ENCODE measurements at places on chromosomes 7 and 10. TPM values are rescaled to one million over a fixed set of nuclear protein-coding genes. Genes with fewer than 3 reads are reported as not detected.

Gene CALML5
- not detected for total RNA-seq

DNA sequence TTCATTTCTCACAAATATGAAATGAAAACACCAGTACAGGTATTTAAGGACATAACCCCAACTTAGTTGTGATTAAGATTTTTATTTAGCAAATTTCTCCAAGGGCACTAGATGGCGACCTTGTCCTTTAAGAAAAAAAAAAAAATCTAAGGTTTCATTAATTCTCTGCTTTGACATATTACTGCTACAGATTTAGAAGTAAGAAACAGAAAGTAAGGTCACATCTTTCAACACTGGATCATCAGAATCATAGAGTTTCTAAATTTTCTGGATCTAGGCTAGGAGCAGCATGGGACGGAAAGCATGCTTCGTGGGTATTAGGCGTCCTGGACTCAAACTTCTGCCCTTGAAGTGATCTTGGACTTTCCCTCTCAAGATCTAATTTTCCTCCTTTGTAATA is 85.5 kb upstream of the PRKG1 start:
- no peak for DNase-seq
- no peak overlapping the region for H3K4me3 ChIP-seq
- no peak overlapping the region for H3K27ac ChIP-seq
- no peaks in the 10 kb centered on the region for H3K36me3 ChIP-seq
- H3K27me3 ChIP-seq: peaks cover 51% of the 10 kb centered on the region
- H3K4me1 ChIP-seq: no peaks in the 10 kb centered on the region

- H3K4me3 ChIP-seq: no peak overlapping the region
- no peaks in the 10 kb centered on the region for H3K27me3 ChIP-seq
- no peaks in the 10 kb centered on the region for H3K4me1 ChIP-seq
- H3K36me3 ChIP-seq: no peaks in the 10 kb centered on the region
- no peak for DNase-seq
- no peak overlapping the region for H3K27ac ChIP-seq
Measured at GRCh38 chr10:9796564-9796963, 1221.1 kb upstream of the CELF2 start.

DNA sequence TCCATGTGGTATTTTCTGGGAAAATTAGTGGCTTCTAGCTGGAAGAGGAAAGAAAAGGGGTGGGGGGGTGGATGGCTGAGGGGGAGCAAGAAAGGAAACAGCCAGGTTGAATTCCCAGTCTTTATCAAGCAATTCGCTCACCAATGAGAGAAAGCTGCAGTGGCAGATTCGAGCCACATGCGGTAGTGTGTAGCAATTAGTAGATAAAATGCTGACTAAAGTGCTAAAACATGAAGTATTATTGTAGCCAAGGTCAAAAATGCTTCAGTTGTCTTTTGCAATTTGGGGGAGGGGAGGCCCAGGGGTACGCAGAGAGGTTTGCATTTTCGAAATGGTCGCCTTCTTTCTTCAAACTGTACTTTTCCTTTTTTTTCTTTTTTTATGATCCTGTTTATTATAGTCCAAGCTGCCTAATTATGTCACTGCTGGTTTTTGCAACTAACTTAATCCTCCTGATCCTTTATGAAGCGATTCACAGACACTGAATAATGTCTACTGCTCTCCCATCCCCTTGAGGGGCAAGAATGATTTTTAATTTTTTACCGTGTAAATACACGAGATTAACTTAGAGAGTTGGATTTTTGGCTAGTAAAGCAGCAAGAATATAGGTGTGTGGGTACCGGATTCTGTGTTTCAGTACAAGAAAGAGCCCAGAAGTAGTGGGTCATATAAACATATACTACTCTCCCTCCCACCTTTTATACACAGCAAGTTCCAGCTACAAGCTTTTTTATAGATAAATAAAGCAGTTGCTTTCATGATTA is 3.6 kb upstream of the ARID5B start:
- H3K27ac ChIP-seq: peak overlapping the region; percentile 7
- no peaks in the 10 kb centered on the region for H3K27me3 ChIP-seq
- H3K36me3 ChIP-seq: peaks cover 9% of the 10 kb centered on the region
- H3K4me3 ChIP-seq: peak overlapping the region; percentile 88

DNA sequence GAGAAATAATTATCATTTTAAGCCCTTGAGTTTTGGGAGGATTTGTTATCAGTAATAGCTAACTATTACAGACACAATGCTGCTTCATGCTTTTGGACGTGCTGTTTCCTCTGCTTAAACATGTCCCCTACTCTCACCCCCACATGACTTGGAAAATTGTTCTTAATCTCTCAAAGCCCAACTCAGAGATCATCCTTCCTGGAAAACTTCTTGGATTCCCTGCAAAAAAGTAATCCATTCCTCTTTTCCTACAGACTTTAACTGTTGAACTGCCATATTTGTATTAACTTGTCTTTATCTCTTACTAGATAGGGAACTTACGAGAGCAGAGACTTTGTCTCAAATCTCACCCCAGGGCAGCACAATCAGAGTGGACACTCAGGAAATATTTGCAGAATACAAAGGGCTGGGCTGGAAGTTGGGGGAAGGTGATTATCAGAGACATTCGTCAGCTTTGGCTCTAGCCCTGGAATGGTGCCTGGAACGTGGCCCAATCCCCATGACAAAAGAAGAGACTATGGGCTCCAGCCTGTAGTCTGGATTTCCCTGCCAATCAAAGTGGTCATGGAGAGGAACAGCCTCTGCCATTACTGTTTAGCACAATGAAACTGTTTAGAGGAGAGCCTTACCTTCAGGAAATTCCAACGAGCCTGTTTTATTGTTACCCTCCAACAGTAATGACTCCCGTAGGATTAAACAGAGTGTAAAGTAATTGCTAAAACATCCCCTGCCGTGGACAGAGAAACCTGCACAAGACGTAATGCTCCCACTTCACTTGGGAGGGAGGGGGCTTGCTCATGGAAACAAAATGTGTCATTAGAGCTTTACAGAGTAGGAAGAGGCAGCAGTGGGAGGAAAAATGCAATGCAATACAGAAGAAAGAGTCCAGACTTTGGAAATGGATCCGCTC is 140.4 kb upstream of the AUTS2 start:
- no peak overlapping the region for H3K4me3 ChIP-seq
- no peaks in the 10 kb centered on the region for H3K4me1 ChIP-seq
- no peak overlapping the region for H3K27ac ChIP-seq
- no peaks in the 10 kb centered on the region for H3K27me3 ChIP-seq
- no peaks in the 10 kb centered on the region for H3K36me3 ChIP-seq

DNA sequence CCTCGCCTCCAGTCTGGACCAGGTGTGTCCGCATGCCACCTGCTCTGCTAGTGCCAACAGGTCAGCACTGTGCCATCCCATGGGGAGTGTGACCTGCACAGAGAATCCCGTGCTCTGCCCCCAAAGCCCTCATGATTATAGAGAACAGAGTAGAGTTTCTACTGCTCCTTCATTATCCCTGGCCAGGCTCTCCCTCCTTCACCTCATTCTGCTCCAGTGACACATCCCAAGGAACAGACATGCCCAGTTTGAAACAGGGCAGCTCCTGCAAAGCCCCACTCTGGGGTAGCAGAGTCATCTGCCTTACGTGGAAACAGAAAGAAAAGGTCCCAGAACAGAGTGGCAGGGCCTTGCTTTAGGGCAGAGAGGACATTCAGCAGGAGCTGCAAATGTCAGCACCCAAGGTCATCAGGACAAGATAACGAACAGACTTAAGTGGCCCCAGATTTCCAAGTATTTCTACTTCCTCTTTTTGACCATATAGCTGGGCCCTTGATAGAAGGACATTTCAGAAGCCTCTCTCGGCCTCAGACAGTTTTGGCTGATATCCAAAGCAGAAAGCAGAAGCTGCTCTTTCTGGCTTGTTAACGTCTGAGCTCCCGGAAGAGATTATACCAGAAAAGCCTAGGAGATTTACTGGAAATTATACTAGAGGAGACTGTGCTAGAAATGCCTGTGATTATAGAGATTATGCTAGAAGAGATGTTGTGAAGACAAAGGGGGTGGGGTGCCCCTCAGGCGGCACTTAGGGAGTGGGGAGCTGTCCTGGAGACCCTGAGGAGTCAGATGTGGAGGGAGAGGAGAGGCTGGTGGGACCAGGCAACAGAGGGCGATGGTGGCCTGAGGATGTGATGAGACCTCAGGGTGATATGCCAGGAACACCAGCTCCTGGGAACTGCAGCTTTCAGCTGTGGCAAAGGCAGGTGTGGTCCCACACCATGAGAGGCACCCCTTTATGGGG is 12.6 kb downstream of the TMEM176B start:
- H3K27ac ChIP-seq: no peak overlapping the region
- peaks cover 12% of the 10 kb centered on the region for H3K4me1 ChIP-seq
- H3K36me3 ChIP-seq: no peaks in the 10 kb centered on the region
- peaks cover 7% of the 10 kb centered on the region for H3K27me3 ChIP-seq

Gene SPDYE5
- not detected for total RNA-seq

Gene NKX1-2
- not detected for total RNA-seq

Gene CALCR
- total RNA-seq: not detected

All from activated T-cell treated with anti-CD3 and anti-CD28 coated beads, Interleukin-2, amount 50 U/mL, for 72 hours (primary cell).